ENCODE measurements at places on chromosomes 7 and 10.

DNA sequence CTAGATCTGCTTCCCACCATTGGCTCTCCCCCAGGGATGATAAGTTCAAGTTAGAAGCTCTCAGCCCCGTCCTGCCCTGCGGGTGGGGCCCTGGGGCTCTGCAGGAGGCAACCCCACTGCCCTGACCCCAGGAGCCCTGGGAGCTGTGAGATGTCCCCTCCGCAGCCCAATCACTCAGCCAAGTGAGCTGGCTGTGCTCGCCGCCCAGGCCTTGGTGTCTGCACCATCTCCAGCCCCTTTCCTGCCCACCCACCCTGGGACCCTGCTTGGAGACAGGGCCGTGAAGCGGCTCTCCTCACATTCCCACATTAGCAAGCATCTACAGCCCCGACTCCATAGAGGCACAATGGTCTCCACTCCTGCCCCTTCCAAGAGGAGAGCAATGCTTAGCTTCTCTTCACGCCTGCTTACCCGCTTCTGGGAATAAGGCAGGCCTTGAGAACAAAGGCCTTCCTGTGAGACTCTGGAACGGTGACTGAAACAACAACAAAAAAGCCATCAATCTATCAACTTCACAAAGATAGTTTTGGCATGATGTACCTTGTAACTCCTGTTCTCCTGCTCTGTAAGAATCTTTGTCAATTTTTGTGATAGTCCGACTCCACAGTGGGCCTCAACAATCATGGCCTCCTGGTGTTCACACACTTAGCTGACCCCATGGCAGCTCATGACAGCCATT is 67.7 kb downstream of the FOXL3 start:
- DNase-seq, result no peak

DNA sequence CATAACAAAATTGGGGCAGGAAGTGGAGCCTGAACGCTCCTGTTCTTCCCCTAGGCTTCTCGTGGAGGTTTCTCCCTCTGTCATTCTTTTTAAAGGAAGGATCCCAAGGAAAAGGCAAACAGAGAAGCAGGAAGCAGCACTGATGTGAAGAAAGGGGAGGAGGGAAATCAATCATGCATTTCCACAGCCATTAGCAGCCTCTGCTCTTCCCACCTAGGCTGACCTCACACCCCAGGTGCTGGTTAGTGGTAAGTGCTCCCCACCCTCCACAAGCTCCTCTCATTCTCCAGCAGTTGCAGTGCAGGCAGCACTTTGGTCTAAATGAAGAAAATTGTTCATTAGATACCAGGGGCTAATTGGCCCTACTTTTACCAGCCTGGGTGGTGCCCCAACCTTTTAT is 2.6 kb downstream of the CRHR2 start:
- no peak for DNase-seq

DNA sequence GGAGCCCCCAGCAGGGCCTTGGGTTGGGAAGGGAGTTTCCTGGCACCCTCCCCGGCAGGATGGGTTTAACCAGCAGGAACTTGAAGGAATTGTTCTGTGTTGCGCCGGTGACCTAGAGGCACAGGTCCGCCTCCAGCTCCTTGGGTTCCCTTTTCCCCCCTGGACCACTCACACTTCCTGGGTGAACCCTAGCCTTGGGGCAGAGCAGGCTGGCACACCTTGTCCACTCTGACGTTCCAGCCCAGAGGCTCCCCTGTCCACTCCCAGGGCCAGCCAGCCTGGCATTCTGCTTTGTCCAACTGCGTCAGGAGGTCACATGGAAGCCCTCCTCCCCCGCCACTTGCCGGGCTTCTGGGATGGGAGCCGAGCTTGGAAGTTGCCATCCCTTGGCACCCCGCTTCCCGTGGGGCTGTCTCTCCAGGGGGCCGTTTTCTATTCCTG is 25.8 kb downstream of the TMEM120A start:
- no peak for DNase-seq

DNA sequence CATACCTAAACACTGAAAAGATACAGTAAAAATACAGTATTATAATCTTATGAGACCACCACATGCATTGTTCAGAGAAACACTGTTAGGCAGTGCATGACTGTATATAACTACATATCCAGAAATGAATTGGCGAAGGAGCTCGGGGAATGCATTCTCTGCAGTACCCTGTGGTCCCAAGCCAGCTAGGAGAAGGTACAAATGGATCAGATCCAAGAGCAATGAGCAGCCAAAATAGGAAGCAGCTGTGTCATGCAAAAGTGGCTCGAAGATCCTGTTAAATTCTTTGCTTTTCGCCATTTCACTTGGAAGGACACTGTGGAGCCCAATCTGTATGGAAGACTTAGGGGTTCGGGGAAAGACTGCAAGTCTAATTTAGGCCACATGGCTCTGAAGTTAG is 334.8 kb downstream of the TNS3 start:
- no peak for DNase-seq

GRCh38 chr10:124184208-124184830 is 90.9 kb upstream of the CHST15 start:
- no peak for DNase-seq

- DNase-seq, result no peak
Observed at GRCh38 chr7:4110438-4110837, 571.7 kb upstream of the FOXK1 start.

GRCh38 chr7:50781381-50782293 is 1.1 kb downstream of the GRB10 start:
- DNase-seq, result no peak

DNA sequence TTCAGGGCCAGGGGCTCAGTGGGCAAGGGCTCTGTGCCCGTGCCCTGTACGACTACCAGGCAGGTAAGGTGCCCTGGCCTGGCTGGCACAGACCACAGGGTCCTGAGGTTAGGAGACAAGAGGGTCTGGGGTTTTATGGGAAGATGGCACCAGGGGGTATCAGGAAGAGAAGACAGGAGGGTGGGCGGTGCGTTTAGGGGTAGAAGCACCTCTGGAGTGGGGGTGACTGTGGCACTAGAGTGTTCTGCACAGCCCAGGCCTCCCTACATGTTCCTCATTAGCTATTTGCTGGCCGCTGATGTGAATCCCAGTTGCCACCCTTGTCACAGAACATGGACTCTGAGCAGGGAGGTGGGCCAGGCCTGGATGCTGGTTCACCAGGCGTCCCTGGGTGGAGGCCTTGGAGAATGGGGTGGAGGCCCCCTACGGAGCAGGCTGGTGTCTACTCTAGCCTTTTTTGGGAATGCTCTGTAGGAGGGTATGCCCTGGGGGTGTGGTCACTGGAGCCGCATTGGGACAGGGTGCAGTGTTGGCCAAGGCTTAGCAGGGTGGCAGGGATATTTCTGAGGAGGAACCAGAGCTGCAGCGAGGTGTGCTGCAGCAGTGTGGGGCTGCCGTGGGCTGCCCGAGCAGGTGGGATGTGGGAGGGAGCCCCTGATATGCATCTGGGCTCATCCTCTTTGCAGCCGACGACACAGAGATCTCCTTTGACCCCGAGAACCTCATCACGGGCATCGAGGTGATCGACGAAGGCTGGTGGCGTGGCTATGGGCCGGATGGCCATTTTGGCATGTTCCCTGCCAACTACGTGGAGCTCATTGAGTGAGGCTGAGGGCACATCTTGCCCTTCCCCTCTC is 5.0 kb downstream of the PGAM2 start:
- DNase-seq, result no peak

DNA sequence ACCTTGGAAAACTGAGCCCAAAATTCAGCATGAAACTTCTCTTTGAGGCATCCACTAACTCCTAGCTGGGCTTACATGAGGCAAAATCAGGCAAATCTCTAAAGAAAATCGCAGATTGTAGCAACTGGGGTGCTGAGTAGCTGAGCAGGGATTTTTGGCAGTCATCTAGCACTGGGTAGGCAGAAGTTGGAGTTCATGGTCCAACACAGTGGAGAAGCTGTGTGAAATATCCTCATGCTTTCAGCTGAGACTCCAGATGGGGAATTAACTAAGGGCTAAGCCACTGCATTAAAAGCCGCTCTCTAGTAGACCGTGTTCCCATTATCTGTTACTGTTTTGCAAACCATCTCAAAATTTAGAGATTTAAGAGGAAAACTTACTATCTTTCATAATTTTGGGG is 240.1 kb upstream of the PHYHIPL start:
- DNase-seq, result no peak

Data from activated CD4-positive, alpha-beta T cell treated with anti-CD3 and anti-CD28 coated beads for 24 hours (primary cell).